ENCODE measurements at places on chromosomes 4 and X.
A peak's percentile ranks its signal among the peaks of the same experiment; 100 is the strongest.

- no peak for DNase-seq
These were observed 375.4 kb upstream of the PITX2 start for GRCh38 chr4:110998320-110998719.

- no peak for DNase-seq
These were observed 622.7 kb downstream of the RAPGEF2 start for GRCh38 chr4:159725571-159725970.

- DNase-seq, result no peak
These were observed 130.9 kb upstream of the FAM9B start for GRCh38 chrX:9164533-9165426.

DNA sequence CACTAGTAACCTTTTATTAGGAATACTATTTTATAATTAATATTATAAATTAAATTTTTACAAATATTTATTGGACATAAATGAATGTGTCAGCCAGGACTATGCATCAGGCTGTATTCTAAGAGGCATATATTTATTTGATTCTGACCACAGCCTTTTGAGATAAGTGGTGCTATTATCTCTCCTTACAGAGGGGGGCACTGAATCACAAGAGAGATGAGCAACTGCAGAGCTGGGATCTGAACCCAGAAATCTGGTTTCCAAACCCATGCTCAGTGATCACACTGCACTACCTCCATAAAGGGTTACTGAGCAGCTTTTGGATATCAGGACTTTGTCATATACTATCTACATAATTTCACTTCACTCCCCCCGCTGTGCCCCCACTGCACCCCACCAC lies 322.0 kb downstream of the TMA16 start:
- DNase-seq, result no peak

DNA sequence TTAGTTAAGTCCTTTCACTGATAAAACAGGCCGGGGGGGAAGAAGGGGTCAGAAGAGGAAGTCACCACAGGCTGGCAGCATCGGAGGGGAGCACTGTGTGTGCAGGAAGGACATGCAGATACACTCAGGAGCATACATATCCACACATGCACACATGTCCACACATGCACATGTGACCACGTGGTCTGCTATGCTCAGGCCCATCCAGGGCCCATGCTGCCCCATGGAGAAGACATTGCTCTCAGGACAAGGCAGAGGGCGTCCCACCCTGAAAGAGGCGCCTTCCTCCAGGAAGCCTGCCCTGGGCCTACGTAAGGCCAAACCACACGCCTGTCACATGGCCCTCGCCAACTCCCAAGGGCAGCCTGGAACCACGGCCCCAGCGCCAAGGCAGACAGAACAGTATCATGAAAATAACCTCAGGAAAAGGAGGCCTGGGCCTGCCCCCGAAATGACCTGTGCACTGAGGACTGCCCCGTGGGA lies 15.8 kb downstream of the WDR1 start:
- DNase-seq, result peak; percentile 86

GRCh38 chr4:120765260-120765680 lies 157.3 kb downstream of the PRDM5 start:
- DNase-seq, result no peak

All from spleen (tissue), 13 donors.